ENCODE measurements at places on chromosomes 6 and 20.

DNA sequence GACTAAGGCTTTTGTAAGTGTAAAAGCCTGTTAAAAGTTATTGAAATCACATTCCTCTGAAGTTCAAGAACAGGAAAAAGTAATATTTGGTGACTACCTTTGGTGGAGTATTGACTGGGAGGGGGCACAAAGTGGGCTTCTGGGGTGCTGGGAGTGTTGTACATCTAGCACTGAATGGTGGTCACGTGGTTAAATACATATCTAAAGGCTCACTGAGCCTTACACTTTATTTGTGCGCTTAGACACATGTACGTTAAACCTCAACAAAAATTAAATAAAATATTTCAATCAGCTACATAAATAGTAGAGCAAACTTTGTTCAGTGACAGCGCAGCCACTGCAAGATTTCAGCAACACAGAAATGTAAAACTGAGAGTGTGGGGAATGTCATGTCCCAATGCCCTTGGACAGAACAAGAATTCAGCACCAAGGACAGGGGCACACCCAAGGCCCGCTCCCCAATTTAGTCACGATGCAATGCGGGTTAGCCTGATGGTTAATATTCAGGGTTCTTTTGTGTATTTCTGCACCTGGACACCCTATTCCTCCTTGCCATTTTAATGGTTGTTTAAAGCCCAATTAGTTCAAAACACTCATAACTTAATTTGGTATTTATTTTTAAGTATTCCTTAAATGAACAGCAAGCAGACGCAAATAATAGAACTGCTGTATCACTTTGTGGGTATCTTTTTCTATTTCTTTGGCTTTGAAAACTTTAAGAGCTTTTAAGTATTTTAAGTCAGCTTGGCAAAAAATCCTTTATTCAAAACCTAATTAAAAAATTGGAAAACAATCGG is 37.4 kb downstream of the ANGPT4 start:
- DNase-seq = peak; percentile 11

- DNase-seq = no peak
Measured at GRCh38 chr6:138484018-138484731, 15.1 kb downstream of the NHSL1 start.

DNA sequence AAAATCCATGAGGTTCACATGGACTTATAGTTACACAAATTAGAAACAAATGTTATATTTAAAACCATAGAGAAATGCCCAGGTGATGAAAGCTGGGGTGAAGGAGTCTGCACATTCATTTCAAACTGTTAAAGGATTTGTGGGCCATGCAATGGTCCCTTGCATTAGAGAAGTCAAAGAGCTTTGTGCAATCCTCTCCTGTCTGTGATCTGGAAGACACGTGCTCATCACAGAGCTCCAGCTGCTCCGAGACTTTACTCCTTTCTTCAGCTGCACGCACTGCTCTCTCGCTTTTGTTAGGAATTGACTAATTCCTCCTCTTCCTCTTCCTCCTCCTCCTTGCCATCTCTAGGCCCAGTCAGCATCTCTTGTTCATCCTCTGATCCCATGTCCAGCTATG is 4.1 kb upstream of the AIF1 start:
- DNase-seq = no peak

- DNase-seq = no peak
Measured at GRCh38 chr20:38129248-38129865, 35.7 kb downstream of the TGM2 start.

GRCh38 chr6:92681401-92681800 is 738.0 kb downstream of the EPHA7 start:
- DNase-seq = no peak

DNA sequence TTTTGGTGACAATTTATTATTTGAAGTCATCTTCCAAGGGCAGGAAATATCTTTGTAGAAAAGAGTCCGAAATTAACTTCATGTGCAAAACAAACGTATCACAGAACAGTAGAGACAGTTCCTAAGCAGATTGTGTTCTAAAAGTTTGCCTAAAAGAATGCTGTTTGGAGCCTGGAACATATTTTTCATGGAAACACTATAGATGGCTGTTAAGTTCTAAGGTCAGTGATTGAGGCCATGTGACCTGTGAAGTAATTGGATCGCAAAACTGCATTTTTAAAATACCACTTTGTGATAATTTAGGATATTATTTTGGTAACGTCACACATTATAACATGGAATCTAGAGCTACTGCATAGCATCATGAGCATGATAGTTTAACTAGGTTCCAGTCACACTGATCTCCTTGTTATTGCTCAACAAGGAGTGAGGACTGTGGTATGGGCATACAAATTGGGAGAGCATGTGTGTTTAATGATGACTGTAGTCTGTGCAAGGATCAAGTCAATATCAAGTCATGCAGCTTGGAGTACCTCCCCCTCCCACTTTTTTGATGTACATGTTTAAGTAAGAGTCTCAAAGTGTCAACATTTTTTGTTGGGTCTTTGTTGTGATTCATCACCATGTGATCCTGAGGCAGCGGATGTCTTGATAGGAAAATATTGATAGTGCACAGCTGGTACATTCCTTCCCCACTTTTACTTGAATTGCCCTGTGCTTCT is 609.3 kb upstream of the CITED2 start:
- no peak for DNase-seq

DNA sequence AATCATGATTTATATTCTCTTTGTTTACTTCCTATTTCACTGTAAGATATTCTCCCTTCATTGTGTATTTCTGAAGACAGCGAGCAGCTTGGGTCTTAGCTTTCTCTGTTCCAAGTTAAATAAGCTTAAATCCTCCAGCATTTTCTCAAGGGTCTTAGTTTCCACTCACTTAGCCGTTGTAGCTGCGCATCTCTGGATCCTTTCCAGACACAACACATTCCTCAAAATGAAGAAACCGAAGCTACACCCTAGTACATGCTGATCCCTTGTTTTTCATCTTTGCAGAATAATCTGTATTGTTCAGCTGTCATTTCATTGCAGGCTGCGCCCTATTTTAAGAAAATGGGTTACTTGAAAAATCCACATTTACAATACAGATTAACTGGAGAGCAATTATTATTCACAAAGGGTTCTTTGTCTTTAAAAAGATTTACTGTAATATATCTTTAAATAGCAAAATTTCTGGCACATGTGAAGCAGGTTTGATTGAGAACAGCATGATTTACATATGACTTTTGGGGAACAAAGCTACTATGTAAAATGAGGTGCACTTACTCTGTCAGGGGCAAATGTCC is 375.8 kb downstream of the QKI start:
- no peak for DNase-seq

DNA sequence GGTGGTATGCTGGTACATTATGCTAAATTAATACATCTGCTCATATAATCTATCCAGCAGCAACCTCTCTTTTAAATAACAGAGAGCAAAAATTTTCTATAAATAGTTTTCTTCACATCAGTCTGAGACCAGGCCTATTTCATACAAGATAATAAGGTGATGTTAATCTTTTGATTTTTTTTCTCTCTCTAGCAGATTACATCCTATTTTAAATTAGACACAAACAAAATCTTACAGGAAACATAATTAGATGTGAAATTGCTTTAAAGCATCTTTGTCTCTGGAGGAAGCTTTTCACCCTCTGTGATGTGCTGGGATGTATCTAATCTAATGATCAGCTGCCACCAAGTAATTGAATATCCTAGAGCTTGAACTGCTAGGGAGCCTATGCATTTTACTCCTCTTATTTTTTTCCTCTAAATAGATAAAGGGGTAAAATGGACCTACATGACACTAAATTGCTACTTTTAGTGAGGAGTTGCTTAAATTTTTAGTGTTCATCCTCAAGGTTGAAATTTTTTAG is 165.5 kb downstream of the MANEA start:
- no peak for DNase-seq

DNA sequence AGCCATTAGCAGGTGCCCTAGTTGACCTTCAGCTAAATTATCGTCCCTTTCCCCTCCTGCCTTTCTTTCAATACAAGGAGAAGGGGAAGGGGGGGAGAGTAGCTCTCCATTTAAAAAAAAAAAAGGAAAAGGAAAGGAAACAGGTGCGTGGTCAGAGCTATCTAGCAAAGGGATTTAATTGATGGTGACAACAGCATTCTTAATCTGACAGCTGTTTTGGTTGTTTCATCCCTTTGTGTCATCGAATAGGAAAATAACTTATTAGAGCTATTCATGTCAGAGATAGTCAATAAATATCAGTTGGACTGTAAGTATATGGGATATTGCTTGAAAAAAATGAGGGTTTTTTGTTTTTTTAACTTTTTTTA is 195.2 kb upstream of the SASH1 start:
- no peak for DNase-seq
